ENCODE measurements at places on chromosomes 2 and 18. TPM values are rescaled to one million over a fixed set of nuclear protein-coding genes. Genes with fewer than 3 reads are reported as not detected.

The HOXD3 gene
- total RNA-seq, result 0.08 TPM

DNA sequence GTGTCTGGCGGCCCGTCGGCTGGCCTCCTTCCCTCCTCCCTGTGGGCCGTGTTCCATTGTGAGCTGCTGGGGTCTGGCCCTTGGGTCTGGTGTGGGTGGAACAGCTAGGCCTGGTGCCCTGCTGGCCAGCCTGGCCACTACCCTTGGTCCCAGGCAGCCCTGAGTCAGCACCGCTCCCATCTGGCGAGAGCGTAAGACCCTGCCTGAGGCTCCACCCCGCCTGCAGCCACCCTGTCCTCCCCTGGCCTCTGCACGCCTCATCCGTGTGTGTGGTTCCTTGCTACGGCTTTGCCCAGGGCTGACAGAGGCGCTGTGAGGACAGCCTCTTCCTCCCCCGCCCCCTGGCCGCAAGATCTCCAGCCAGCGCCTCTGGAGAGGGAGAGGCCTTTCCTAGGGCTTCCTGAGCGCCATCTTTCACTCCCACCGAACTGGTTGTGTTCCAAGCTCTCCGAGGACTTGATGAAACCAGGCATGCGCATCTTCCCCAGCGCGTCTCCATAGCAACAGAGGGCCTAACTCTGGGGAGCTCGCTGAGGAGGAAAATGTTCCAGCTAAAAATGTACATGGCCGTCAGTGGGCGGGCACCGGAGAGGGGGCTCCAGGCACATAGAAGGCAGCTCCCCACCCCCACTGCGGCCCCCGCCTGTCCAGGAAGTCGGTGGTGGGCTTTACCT is 83.0 kb downstream of the STPG4 start:
- H3K4me3 ChIP-seq, result no peak overlapping the region
- no peaks in the 10 kb centered on the region for H3K36me3 ChIP-seq
- peaks cover 88% of the 10 kb centered on the region for H3K4me1 ChIP-seq

- peaks cover 71% of the 10 kb centered on the region for H3K27me3 ChIP-seq
- DNase-seq, result no peak
- H3K4me1 ChIP-seq, result no peaks in the 10 kb centered on the region
- no peak overlapping the region for H3K27ac ChIP-seq
These were observed 120.1 kb upstream of the PXDN start for GRCh38 chr2:1864301-1864980.

DNA sequence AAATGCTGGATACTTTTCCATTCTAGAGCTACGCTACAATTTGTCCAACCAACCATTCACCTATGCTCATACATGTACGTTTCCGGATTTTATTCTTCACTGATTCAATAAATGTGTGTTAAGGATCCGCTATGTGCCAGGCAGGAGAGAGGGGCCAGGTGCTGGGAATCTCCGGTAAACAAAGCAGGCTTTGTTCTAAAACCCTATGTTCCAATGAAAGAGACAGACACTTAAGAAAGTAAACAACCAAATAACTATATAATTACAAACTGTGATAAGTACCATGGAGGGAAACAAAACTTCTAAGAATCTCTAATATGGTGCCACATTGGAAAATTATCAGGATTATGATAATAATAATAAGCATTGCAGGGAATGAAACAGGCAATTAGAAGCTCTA is 22.2 kb upstream of the POMC start:
- DNase-seq, result no peak
- no peak overlapping the region for H3K4me3 ChIP-seq
- peaks cover 6% of the 10 kb centered on the region for H3K27me3 ChIP-seq
- H3K36me3 ChIP-seq, result no peaks in the 10 kb centered on the region
- H3K4me1 ChIP-seq, result no peaks in the 10 kb centered on the region

- no peaks in the 10 kb centered on the region for H3K36me3 ChIP-seq
- H3K4me3 ChIP-seq, result no peak overlapping the region
- no peaks in the 10 kb centered on the region for H3K27me3 ChIP-seq
- no peaks in the 10 kb centered on the region for H3K4me1 ChIP-seq
- no peak overlapping the region for H3K27ac ChIP-seq
These were observed 311.1 kb downstream of the CLIP4 start for GRCh38 chr2:29426354-29426753.

Data from HepG2 (cell line).